Activated naive CD4-positive, alpha-beta T cell (primary cell): ENCODE measurements at places on chromosomes 5 and 9.

GRCh38 chr5:163434401-163434866 lies 3.0 kb upstream of the CCNG1 start:
- no peak for DNase-seq

- DNase-seq = no peak
Measured at GRCh38 chr5:157447201-157447637, 12.8 kb upstream of the NIPAL4 start.

- DNase-seq = no peak
Measured at GRCh38 chr5:169112016-169112415, 188.9 kb downstream of the SLIT3 start.

DNA sequence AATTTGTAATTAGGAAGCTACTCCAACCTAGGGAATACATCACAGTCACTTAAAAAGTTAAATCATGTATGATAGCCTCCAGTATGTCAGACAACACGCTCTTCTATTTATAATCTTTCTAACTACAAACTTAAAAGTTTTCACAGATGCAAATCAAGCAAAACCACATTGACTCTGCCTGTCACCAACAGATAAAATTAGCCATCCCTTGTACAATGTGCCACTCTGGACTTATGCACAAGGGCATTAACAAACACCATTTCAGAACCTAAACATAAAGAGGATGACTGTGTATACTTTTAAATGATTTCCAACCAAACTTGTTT lies 14.7 kb downstream of the ERP44 start:
- DNase-seq = no peak

GRCh38 chr9:122883125-122883524 lies 22.0 kb downstream of the RC3H2 start:
- DNase-seq = no peak

- DNase-seq = no peak
Measured at GRCh38 chr9:68702493-68702892, 2.5 kb upstream of the PIP5K1B start.

GRCh38 chr5:167634432-167634831 lies 657.0 kb upstream of the WWC1 start:
- no peak for DNase-seq

GRCh38 chr5:74641735-74642542 lies 1.4 kb upstream of the ENC1 start:
- DNase-seq = no peak
